NCI-H446 treated with DMSO at 0.1 percent for 48 hours (cell line): ENCODE measurements at places on chromosomes 2 and 18.

DNA sequence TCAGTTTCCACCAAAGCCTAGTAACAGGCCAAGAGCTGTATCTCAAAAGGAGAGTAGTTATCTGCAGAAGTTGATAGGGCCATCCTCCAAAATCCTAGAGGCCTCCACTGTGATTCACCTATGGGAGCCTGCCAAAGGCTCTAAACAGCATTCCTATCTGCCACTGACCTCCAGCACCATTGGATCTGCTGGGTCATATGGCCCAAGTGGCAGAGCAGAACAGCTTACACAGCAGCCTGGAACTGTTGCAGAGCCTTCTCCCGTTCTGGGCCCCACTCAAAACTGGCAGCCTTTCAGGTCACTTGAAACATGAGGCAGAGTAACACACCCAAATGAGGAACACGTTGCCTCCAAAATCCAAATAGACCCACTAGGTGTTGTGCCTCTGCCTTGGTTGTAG lies 345.2 kb upstream of the RND3 start:
- no peak for DNase-seq

DNA sequence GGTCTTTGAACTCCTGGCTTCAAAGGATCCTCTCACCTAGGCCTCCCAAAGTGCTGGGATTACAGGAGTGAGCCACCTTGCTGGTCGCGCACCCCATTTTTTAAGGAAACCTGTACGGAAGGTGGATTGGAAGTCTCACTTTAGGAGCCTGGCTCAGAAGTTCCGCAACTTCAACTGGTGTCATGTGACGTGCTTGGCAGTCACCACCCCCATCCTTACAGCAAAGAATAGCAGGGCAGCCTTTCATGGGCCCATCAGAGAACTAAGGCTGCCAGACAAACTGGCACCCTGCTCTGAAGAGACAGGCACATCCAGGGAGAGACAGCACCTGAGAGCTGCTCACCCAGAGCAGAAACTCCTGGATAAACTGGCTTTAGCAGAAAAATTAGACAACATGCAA lies 3.3 kb upstream of the SLC66A2 start:
- DNase-seq = no peak

DNA sequence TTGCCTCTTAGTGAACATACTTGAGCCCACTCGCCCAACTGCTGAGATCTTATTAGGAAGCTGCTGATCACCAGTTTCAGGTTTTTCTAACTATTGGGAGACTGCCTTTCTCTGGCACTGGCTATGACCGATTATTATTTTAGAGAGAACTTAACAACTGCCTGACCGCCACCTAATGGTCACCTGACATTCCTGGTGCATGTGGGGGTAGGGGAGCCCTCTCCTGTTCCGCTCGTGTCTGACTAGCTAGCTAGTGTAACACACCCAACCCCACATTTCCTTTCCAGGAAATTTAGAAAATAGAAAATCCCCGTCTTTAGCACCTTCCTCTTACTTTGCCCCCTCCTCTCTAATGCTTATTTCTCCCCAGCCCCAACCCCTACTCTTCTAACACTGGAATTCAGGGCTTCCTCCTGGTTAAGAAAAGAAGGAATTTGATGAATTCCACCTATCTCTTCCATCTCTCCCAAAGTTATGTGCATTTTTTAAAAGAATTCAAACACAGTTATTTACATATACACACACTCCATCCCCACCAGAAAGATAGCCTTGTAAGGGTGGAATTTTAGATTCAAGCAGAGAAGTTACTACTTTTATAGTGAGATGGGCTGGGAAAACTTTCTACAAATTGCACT lies 19.4 kb upstream of the DNER start:
- DNase-seq = no peak

DNA sequence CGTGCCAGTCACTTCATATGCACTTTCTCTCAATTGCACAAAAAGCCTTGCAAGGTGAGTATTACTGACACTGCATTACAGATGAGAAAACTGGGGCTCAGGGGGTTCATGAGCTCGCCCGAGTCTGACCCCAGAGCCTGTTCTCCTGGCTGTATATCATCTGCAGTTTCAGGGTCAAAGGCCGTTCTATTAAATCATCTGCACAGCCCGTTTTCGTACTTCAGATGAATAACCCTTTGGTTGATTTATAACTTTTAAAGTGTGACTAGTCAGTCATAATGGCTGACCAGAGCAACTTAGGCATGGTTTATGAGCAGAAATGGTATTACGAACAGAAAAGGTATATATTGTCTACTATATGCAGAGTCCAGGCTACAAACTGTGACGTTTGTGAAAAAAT lies 35.3 kb upstream of the NPAS2 start:
- DNase-seq = no peak

- DNase-seq = no peak
Observed at GRCh38 chr2:45964906-45965305, 313.4 kb downstream of the PRKCE start.

- no peak for DNase-seq
Observed at GRCh38 chr2:237596520-237597195, 6.1 kb upstream of the RAB17 start.

DNA sequence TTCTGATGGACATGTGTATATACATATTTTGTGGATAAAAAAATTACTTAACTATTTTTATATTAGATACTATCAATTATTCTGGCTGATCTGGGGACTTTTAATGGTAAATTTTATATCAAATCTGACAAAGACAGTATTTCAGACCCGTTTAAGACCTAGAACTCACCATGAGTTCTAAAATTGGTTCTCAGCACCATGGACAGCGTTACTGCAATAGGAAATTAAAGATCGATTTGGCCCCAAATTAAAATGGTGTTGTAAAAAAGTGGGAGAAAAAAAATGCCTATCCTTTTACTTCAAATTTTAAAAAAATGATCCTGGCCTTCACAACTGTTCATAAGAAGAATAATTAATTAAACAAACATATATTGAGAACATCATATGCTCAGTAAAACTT lies 919 bp upstream of the SCN2A start:
- no peak for DNase-seq

- DNase-seq = no peak
Observed at GRCh38 chr18:28183418-28184078, 6.6 kb upstream of the CDH2 start.

DNA sequence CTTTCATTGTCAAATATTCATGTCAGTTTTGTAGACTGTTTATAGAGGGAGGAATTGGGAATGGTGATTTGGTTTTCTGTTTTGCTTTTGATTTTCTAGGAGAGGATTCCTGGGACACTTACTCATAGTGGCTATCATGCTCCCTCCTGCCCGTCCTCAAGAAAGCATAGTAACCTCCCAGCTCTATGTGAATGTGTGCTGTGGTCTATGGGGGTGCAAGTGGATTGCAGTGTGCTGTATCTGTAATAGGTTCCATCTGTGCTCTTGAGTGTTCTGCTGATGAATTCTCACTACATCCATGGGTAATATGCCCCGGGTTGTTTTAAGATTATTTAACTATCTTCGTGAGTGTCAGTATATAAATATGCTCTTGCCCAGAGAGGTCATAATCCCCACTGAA lies 811.3 kb downstream of the CNTNAP5 start:
- no peak for DNase-seq

- peak; percentile 67 for DNase-seq
Observed at GRCh38 chr18:56869189-56869777, 218.1 kb downstream of the WDR7 start.

GRCh38 chr18:25853691-25854433 lies 236.6 kb downstream of the SS18 start:
- no peak for DNase-seq

GRCh38 chr2:202555356-202555755 lies 79.4 kb upstream of the FAM117B start:
- DNase-seq = no peak

GRCh38 chr2:127256381-127256780 lies 36.3 kb upstream of the CYP27C1 start:
- no peak for DNase-seq

GRCh38 chr2:49175831-49176230 lies 21.5 kb upstream of the FSHR start:
- no peak for DNase-seq

- DNase-seq = peak; percentile 41
Observed at GRCh38 chr2:202278944-202279343, 13.4 kb downstream of the NOP58 start.

- DNase-seq = no peak
Observed at GRCh38 chr2:219434468-219434717, 250 bp upstream of the SPEG start.

GRCh38 chr18:9135912-9136314 lies 668 bp upstream of the ANKRD12 start:
- DNase-seq = no peak

- DNase-seq = no peak
Observed at GRCh38 chr2:8729939-8730338, 48.1 kb downstream of the ID2 start.

DNA sequence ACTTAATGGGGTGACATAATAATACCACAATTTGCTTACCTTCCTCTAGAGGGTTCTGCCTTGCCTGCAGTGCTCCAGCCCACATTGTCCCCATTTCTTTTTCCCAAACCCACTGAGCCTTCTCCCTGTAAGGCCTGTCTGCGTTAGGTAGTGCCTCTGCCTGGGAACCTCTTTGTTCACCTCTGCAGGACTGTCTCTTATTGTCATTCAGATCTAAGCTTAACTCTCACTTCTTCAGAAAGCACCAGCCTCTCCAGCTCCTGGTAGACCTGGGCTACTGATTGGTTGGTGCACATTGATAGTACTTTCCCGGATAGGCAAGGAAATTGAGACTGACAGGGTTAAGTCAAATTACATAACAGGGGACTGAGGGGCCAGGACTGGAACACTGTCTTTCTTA lies 49.1 kb downstream of the CCDC85A start:
- no peak for DNase-seq

- DNase-seq = peak; percentile 78
Observed at GRCh38 chr2:174606336-174606735, 8.7 kb upstream of the WIPF1 start.

DNA sequence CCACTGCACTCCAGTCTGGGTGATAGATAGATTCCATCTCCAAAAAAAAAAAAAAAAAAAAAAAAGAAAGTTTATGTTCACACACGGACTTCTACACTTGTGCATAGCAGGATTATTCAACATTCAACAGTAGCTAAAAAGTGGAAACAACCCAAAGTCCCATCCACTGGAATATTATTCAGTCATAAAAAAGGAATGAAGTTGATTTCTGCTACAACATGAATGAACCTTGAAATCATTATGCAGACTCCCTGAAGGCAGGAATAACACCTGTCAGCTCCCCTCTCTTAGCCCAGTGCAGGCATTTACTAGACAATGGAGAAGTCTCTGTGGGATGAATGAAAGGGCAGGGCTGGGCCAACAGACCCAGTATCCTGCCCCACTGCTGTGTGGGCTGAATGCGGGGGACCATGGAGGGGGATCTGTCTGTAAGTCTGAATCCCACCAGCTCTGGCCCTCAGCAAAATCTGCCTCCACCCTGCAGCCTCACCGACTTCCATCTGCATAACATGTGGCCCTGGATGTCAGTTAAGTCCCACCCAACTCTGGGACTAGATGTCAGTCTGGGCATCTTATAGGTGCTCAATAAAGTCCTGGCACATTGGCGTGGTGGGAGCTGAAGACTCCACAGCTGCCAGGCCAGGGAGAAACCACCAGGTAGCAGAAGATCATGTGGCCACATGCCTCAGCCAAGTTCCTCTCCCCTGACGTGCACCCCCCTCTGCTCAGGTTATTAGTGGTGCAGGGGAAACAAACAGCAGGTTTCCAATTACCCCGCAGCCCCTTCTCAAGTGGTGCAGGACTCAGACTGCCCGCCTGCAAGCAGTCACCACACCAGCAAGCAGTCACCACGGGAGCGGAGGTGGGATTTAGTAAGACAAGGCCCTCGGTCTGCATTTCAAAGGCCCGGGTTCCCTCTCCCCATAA lies 8.9 kb downstream of the ZFP36L2 start:
- no peak for DNase-seq

DNA sequence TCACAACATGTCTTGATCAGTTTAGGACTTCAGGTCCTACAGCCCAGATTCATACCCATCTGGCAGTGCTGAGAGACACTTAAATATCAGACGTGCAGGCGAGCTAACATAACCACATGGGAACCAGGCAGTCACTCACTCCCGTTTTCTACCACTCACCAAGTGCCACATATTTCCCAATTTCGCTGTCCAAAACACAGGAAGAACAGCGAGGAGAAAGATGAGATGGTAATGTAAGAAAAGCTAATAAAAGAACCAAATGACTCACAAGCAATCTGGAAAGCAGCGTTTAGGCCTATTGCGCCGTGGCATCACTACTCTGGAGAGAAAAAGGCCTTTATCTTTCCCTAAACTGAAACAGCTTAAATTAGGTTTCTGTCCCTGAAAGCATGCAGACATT lies 647.8 kb upstream of the SLC39A10 start:
- peak; percentile 27 for DNase-seq

DNA sequence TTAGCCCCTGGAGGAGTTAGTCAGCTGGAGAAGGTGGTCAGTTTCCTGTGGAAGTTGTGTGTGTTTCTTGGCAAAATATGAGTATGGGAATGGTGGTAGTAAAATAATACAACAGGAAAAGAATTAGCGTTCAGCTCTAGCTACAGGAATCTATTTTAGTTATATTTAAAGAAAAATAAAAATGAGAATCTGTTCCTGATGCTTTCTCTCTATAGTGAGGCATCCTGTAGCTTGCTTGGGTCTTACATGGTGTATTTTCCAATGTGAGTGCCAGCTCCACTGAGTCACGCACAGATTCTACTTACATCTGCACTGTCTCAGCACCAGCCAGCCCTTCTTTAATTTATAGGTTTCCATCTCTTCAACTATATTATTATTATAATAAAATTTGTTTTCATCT lies 132.2 kb downstream of the BIRC6 start:
- no peak for DNase-seq

DNA sequence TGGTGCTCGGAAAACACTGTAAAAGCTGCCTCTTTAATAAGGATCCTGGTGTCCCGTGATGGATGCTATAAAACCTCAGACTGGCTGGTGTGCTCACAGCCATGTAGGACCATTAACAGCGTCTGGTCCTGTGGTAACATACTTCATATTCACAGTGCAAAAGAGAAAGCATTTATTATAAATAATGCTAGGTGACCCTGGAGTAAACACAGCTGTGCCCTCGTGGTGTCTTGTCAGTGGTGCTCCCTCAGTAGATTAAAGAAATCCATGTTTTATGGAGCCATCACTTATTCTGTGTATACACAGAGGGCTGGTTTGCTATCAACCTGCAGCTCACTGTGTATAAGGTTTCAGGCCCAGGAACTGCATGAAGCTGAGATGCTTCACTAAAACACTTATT lies 106.9 kb downstream of the CDK15 start:
- no peak for DNase-seq

- no peak for DNase-seq
Observed at GRCh38 chr18:72895548-72895947, 27.8 kb upstream of the NETO1 start.

DNA sequence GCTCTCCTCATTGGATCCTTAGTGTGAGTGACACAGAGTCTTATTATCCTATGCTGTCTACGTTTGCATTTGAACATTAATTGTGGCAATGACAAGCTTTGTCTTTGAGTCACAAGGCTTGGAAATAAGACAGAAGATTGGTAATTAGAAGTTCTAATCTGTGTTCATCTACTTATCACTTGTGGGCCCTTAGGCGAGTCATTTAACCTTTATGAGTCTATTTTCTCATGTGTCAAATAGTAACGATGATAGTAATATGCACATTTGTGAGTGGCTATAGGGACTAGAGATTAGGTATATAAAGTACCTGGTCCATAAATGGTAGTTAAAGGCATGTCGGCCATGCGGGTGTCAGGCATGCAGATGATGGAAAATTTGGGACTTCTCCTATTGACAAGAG lies 105.6 kb upstream of the NABP1 start:
- no peak for DNase-seq
